ENCODE measurements at places on chromosomes 16 and 17. TPM values are rescaled to one million over a fixed set of nuclear protein-coding genes. Genes with fewer than 3 reads are reported as not detected.

Gene SLC12A3
- total RNA-seq, result not detected

Gene PRSS22
- total RNA-seq, result 0.44 TPM

Gene PIK3R6
- 1.2 TPM for total RNA-seq

Gene SKAP1
- total RNA-seq, result 0.99 TPM

Gene CDC42EP4
- total RNA-seq, result 25.0 TPM

Gene ARL2BP
- total RNA-seq, result 116 TPM

Gene KRTAP9-8
- not detected for total RNA-seq

Gene SP6
- total RNA-seq, result 0.48 TPM

Gene CMTM2
- total RNA-seq, result not detected

Gene CX3CL1
- 13.3 TPM for total RNA-seq

Gene KRT28
- not detected for total RNA-seq

Gene PRDM7
- total RNA-seq, result not detected

Gene ABCC11
- total RNA-seq, result 0.29 TPM

Gene PPP1R27
- total RNA-seq, result not detected

Gene PDIA2
- not detected for total RNA-seq
